ENCODE measurements at places on chromosomes 13 and 19.

GRCh38 chr19:30577551-30578105 lies 205.4 kb downstream of the ZNF536 start:
- DNase-seq: no peak

DNA sequence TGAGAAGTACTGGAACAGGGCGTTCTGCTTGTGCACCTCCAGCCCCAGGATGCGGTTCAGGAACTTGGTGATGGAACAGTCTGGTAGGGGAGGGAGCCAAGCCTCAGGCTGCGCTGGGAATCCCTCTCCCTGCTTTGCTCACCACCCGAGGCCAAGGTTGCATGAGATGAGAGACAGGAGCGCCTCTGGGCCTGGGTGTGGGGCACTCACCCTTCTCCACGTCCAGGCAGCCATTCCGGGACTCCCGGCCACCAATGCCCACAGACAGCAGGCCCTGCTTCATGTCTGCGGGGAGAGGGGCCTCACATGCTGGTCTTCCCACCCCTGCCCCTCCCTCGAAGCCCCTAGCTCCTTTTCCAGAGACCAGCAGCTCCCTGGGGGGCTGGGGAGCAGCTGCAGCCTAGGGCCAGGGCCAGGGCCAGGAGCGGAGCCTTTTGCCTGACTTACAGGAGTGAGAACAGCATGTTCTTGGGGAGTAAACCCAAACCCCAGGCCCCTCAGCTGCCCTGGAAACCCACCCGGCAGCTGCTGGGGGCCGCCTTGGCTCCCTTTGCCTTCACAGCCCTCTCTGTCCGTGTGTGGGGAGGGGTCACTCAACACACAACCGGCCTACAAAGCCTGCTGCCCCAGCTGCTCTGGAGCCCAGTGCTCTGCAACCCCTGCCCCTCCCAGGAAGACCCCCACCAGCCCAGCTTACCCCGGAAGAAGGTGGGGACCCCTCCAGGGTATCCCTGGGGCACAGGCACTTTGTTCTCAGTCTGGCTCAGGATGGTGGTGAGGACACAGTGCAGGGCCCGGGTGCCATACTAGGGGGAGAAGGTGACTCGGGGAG lies 7.2 kb downstream of the GPX4 start:
- no peak for DNase-seq

DNA sequence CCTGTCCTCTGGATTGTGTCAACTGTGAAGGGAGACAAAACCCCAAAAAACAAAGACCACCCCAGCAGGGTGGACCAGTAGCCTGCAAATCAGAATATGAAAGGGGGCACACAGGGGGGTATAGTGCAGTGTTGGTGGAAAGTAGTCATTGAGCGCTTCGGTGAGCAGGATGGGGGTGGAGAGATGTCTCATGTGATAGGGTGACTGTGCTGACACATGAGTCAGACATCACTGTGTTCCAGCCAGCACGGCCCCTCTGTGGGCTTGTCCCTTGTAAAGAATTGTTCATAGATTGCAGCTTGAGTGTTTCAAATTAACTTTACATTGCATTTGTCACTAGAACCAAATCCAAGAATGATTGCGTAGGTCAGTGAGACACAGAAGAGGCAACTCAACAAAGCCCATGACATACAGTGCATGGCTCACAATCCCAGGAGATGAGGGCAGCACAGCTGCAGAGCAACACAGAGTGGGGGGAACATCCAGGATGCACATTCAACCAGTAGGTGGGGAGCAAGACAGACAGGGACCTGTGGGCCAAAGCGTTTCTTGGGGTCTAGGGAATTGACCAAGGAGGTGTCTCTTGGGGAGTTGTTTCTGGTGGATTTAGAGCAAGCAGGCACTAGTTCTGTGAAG lies 7.5 kb downstream of the ZNF440 start:
- no peak for DNase-seq

DNA sequence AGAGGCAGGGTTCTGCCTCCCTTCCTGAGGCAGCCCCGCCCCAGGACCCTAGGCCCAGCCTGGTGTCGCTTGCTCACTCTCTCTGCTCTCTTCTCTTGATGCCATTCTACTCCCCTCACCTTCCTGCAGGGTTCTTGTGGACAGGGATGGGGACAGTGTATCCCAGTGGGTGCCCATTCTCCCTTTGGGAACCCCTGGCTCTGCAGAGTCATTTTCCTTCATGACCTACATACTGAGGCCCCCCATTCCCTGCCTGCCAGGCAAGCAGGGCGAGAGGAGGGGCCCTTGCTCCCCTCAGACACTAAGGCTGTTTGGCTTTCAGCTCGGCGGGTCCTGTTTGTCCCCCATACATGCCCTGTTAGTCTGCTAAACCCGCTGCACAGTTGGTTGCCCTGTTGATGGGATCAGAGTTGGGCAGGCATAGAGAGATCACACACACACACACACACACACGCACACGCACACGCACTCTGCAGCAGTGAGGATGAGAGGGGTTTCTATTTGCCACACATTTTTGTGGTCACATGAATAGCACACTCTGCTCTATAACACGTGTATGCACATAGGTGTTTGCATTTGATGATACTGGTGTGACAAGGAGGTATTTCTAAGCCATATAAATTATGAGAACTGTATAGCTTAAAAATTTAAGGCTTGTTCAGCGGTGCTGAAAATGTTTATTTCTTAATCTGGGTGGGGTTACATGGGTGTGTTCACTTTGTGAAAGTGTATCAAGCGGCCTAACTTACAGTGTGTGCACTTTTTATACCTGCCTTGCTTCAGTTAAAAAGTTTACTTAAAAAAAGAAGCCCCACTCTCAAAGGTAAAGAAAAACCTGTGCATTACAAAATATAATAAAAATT lies 20.3 kb downstream of the NFIX start:
- DNase-seq: no peak

GRCh38 chr13:94280349-94280748 lies 199.1 kb downstream of the DCT start:
- DNase-seq: peak; percentile 10

DNA sequence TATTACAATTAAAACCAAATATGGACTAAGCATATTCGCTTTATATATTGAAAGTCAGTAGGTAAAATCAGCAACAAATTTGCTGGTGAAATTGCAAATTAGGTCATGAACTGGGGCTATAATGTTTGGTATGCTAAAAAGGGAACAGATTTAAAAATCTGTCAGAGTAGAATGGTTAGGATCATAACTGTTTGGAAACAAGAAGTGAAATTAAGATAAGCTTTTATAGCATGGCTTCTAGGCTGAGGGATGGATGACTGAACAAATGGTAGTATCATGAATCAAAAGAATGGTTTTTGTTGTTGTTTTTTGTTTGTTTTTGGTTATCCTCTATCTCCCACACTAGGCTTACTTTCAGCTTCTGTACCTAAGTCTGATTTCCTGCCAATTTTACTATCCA lies 1090.4 kb downstream of the PCDH9 start:
- DNase-seq: no peak

- no peak for DNase-seq
Observed at GRCh38 chr19:7706188-7706954, 4.4 kb upstream of the FCER2 start.

- DNase-seq: peak; percentile 71
Observed at GRCh38 chr19:34475026-34475974, 6.3 kb upstream of the WTIP start.

DNA sequence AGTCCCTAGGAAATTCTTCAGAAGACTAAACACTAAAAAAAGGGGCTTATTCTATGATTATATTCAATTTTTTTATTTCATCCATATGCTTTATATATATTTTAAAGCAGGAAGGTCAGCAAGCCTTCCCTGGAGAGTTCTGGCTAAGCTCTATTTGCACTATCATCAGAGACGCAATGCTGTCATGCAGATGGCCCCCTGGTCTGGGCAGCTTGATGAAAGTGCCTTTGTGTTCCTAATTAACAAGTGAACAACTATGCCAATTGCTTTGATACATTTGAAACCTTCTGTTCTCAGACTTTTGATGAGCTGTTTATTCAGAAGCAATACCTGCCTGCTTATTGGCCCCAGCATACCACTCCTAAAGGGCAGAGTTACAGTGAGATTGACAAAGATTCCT lies 1344.6 kb downstream of the OLFM4 start:
- no peak for DNase-seq

DNA sequence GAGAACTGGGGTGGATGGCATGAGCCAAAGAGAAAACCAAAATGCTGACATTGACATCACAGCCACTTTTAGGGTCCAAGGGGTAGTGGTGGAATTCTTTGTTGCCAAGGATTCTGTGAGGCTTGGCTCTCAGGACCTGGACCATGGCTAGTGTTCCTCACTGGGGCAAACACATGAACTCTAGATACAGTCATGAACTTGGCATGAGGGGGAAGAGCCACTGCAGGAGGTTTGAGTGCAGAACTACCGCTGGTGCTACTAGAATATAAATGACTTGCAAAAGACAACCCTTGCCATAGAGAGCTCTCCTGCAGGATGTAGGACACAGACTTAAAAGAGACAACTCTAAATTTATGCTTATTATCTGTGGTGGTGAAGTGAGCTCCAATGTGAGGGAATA lies 29.8 kb upstream of the FRY start:
- no peak for DNase-seq

- DNase-seq: no peak
Observed at GRCh38 chr13:23609414-23609760, 39.2 kb downstream of the TNFRSF19 start.

- no peak for DNase-seq
Observed at GRCh38 chr13:36438594-36439483, 6.5 kb downstream of the CCNA1 start.

- DNase-seq: no peak
Observed at GRCh38 chr13:46172531-46172991, 9.4 kb downstream of the LCP1 start.

DNA sequence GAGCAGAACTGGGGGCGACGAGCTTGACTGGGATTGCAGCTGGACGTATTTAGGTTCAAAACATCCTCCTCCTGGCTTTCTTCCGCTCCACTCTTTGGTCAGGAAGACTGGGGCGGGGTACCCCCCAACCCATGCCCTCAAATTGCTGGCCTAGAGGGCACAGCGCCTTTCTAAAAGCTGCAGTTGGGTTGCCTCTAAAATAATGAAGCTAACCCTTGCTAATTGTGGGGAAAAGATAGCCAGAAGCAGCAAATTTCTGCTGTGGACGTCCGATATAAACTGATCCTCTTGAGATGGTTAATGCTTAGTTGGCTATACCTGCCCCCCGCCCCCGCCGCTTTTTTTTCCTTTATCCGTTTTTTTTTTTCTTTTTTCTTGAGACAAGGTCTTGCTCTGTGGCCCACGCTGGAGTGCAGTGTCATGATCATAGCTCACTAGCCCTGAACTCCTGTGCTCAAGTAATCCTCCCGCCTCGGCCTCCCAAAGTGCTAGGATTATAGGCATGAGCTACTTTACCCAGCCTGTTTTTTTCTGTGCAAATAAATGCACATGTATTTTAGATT lies 754 bp upstream of the CHERP start:
- DNase-seq: no peak

DNA sequence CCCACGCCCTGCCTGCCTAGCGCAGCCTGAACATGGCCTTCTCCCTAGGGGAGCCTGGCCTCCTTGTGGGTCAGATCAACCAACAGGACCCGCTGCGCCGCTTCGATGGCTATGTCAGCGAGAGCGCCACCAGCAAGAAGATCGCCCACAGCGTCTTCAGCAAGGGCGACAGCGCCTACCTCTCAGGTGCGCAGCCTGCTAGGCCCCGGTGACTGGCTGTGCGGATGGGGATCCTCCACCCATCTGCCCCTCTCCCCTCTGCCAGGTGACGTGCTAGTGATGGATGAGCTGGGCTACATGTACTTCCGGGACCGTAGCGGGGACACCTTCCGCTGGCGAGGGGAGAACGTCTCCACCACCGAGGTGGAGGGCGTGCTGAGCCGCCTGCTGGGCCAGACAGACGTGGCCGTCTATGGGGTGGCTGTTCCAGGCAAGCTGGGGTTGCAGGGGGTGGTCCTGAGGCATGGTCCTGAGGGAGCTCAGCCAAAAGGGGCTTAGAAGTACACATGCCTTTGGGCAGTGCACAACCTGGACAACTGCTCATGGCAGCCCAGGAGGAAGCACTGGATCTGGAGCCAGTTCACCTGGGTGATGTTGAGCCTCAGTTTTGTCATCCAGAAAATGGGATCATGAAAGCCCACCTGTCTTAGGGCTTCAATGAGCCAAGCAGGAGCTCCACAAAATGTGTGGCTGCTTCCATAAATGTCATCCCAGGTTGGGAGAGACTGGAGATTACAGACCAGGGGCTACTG lies 10.8 kb upstream of the PGLS start:
- DNase-seq: no peak

DNA sequence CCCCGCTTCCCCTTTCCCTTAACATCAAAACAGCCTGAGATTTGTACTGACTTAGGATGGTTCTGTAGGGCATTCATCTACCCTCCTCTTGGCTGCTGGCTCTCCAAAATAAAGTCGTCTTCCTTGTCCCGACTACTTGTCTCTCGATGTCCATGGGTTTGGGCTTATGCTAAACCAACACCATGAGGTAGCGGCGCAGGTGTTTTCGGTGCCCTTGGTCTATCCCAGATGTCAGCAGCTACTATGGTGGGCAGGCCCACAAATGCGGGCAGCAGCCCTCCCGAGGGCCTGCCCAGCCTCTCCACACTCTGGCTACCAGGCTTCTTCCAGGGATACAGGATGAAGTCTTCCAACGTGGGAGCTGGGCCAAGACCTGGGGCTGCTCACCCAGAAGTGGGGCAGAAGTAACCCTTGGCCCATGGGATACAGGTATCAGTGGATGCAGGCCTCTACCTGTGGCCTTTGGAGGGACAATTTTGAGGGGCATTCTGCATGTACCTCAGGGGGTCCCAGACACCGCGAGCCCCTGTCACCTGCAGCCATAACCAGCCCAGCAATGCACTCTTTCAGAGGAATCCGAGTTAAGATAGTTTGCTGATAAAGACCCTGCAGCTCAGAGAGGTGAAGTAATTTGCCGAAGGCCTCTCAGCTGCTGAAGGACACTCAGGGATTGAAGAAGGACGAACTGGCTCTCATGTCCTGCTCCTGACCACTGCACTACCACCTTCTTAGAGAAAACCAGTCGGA lies 47.8 kb upstream of the VSTM2B start:
- DNase-seq: no peak

- DNase-seq: no peak
Observed at GRCh38 chr13:60213236-60213744, 49.6 kb upstream of the DIAPH3 start.

DNA sequence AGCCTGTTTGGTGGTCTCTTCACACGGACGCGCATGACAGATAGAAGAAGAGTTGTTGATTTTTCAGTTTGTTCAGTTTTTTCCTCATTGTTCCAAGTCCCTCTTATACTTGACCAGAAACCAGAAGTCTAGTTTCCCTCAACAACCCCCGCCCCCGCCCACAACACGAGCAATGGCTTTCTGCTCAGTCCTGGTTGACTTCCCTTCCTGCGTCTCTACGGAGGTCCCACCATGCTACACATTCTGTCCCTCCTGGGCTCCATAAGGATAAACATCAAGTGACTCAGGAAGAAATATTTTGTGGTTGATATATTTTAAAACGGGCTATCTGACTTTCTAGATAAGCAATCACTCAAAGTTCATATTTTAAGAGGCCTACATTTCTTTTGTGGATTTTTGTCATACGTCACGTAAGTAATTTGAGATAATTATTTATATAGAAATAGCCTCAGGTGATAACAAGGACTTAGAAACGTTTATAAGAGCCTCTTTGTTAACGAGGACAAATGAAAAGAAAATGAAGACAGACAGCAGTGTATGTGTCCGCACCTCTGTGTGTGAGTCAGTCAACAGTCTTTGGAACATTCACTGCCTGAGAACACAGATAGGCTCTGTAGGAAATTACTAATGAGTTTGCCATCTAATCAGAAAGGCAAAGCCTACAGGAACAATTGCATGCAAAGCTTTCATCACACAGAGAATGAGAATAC lies 214.4 kb downstream of the RAP2A start:
- no peak for DNase-seq

- no peak for DNase-seq
Observed at GRCh38 chr13:110149036-110149435, 157.9 kb downstream of the COL4A1 start.

GRCh38 chr19:10747271-10747670 lies 29.4 kb downstream of the DNM2 start:
- no peak for DNase-seq
